ENCODE measurements at places on chromosomes 6 and 20.
A peak's percentile ranks its signal among the peaks of the same experiment; 100 is the strongest.

DNA sequence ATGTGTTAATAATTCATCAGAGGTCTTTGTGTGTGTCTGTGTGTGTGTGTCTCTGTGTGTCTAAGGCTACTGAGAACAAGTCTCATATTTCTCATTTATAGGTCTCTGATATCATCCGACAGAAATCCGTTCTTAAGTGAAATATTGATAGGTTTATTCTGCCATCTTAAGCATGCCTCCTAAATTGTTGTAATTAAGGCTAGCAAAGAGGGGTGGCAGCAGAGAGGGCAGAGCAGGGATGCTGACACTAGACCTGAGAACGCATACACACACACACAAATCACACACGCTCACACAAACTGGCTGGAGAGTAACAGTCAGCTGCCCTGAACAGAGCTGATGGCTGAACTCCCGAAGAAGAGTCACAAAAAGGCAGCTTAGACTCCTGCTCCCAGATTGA lies 84.9 kb upstream of the LRFN2 start:
- DNase-seq = no peak

GRCh38 chr6:134172020-134172705 lies 119.7 kb upstream of the SLC2A12 start:
- no peak for DNase-seq

DNA sequence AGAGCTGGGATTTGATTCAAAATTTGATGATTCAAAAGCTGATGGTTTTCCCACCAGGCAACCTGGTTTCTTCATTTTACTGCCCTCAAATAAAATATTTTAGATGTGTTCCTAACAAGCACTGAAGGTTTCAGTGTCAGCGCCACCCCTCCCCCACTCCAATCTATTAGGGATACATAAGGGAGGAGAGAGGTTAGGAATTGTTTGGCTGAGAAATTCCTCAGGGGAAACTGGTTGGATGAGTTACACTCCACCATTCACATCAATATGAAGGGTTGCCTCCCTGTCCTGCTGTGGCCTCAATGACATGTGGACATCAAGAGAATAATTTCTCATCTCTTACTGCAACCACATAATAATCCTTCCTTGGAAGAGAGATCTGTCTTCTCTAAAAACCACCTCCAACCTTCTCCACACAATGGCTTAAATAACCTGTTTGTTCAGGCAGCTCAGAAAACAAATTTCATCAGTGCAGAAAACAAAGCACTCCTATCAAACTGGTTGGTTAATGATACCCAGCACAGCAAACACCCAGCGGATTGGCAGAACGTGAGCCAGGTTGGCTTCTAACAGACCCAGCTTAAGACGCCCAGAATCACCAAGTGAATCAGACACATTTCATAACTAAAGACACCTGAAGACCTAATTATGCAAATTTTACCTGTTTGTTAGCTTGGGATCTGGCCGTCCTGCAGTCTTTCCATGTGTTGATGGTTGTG lies 136.0 kb upstream of the SGK1 start:
- DNase-seq = no peak

DNA sequence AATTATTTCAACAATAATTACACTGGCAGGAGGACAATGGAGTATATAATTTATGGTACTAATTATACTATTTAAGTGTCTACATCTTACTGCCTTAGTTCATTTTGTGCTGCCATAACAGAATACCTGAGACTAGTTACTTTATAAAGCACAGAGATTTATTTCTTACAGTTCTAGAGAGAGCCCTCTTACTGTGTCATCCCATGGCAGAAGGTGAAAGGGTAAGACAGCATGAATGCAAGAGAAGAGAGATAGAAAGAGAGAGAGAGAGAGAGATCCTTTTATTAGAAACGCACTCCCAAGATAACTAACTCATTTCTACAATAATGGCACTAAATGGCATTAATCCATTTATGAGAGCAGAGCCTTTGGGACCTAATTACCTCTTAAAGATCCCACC lies 314.7 kb downstream of the EPM2A start:
- DNase-seq = no peak

DNA sequence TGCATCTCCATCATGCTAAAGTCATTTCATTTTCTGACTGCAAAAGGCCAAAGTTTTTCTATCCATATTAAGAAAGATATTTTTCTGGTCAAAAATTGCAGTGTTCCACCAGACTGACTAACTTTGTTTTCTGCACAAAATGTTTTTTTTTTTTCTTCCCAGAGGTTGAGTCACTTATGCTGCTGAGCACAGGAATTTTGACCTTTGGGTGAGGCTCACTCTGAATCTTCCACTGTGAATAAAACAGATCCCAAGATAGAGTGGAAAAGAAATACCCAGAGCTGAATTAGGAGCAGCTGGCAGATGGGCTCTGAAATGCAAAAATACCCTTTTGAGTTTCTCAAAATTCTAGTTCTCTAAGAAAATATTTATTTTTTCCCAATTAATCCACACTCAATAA lies 996.8 kb downstream of the KIF16B start:
- no peak for DNase-seq

GRCh38 chr6:14286144-14286543 lies 168.6 kb downstream of the CD83 start:
- no peak for DNase-seq

DNA sequence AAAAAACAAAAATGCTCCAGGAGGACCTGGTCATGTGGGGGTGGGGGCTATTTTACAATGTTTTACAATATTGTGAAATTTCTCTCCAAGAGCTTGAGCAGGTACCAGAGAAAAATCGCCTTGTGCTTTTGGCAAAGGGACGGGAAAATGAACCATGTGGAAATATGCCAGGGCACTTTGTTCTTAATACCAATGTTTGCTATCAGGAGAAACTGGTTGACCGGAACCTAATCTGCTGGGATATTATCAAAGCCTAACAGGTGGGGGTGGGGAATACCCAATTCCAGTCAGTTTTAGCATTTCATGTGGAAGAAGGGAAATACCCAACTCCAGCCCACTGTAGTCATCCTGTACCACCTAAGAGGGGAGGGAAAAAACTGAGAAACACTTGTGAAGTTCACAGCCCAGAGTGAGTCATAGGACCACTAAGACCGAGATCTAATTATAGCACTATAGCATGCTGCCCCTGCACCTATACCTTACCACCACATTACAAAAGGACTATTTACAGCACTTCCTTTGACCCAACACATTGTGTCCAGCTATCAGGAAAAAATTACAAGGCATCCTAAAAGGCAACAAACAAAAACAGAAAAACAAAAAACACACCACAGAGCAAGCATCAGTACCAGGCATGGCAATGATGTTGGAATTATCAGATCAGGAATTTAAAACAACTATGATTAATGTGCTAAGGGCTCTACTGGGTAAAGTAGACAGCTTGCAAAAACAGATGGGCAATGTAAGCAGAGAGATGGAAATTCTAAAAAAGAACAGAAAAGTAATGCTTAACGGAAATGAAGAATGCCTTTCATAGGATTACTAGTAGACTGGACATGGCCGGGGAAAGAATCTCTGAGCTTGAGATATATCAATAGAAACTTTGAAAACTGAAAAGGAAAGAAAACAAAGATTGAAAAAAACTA lies 84.1 kb upstream of the POPDC3 start:
- no peak for DNase-seq

DNA sequence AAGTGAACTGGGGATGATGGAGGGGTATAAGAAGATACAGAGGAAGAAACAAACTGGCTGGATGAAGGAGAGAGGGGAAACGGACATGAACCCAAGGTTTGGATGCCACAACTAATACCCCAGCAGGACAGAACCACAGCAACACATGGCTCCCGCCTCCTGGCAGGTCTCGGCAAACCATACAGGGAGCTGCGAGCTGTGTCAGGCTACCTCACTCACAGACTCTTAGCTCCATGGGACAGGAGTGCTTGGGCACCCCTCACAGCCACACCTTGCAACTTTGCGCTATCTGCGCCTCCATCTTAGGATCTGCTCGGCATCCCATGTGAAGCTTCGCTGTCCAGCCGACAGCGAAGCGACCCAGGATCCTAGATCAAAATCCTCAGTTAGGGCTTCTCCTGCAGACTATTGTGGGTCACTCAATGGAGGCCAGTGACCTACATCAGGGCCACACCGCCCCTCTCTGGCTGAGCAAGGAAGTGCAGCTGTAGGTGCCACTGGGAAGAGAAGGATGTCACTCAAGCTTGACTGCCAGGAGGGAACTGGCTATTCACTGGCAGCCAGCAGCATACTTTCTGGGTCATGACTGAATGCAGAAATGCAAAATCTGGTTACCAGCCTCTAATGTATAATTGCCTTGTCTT lies 174.4 kb upstream of the RIN2 start:
- DNase-seq = peak; percentile 45

DNA sequence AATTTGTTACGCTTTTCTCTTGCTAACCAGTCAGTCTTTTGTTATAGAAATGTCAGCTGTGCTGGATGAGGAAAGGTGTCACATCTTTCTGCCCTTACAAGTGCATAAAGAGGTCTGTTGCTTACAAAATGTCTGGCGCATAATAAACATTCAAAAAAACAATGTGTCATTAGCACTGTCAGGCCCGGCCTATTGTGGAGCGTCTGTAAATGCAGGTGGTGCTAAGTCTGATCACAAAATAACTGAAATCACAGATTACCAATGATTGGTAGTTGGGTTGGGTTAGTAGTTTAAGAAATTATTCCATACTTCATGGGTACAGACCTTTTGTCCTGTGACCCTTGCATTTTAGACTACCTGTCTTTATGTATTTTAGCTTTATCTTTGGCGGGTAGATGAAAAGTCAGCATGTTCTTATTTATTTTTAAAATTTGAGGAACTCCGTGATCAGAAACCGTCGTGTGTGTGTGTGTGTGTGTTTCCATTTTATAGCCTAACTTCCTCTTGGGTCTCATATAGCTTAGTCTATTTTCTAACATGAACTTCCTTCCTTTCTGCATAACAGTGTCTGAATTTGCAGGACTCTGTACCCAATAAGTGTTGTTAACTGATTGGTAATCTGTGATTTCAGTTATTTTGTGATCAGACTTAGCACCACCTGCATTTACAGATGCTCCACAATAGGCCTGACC lies 88.1 kb upstream of the IFNGR1 start:
- no peak for DNase-seq

- no peak for DNase-seq
These were observed 77.3 kb upstream of the SLC35F1 start for GRCh38 chr6:117829594-117830319.
